Renal cortex interstitium (tissue), 15 donors: ENCODE measurements at places on chromosomes 6 and 20. TPM values are rescaled to one million over a fixed set of nuclear protein-coding genes. Genes with fewer than 3 reads are reported as not detected.

GRCh38 chr20:36744764-36745191, 1.1 kb downstream of the NDRG3 start:
- DNase-seq, result no peak

MRAP2 gene
- 5.2 TPM for polyA plus RNA-seq

PRR18 gene
- polyA plus RNA-seq, result 0.27 TPM

DNA sequence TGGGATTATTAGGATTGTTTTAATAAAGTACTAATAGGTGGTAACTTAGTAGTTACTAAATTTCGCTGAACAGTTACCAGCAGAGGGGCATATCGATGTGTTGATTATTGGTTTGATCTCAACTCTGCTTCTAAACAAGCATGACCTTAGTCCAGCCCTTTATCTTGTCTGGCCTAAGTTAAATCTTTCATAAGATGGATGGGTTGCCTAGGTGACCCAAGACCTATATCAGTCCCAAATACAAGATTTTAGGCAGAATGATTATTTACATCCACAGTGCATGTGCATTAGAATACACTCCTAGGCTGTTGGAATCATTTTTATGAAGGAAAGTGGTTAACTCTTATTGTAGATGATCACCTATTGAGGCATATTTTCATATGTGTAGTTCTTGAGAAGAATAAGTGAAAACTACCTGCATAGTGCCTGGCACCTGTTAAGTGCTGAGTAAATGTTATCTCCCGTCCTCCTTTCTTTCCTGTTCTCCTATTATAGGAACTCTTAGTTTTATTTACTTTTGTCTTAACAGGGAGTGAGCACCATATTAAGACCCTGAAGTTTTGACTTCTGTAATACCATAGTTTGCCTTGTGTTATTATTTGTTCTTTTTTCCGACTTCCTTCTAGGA, 1.1 kb downstream of the HSF2 start:
- no peak for DNase-seq

- DNase-seq, result no peak
These were observed 271.7 kb downstream of the RFPL4B start for GRCh38 chr6:112618849-112619248.

MATN4 gene
- polyA plus RNA-seq, result 0.41 TPM

DNA sequence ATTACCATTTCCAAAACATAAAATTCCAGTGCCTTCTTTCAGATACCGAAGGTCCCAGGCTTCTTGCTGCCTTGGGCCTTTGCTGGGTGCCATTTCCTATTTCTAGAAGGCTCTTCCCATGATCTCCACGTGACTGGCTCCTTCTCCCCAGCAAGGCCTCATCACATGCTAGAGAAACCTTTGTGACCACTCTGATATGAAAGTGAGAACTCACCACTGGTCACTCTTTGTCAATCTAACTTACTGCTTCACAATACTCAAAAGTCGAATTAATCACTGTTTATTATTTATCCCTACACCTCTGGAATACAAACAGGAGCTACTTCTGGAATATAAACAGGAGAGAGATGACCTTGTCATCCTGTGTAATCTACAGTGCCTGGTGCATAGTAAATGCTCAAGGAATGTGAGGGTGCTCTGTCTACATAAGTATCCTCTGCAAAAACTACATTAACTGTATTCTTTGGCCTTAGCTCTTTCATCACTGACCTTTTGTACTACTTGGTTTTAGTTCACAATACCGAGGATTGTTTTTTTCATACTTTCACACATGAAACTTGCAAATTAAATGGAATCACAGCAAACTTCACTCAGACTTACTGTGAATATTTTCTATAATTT, 1.6 kb downstream of the STX7 start:
- DNase-seq, result no peak

DNA sequence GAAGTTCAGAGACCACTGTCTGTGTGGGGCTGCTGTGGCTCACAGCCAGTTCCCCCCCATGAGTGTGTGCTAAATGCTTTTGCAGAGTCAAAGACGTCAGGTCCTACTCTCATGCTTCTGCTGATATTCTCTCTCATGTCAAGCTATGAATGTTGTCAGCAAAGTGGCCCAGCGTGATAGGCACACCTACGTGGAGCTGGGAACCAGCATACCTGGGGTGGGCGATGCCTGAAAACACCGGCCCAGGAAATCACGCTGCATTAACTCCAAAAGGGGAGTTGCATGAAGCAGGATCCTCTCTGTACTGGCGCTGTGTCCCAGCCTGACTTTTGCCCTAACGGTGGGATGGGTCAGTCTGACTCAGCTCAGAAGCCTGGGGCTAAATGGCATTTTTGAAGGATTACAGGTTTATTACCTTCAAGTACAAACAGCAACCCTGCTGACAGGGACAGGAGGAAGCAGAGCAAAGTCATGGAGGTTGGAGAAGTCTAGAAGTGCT, 9.0 kb upstream of the MRPS10 start:
- DNase-seq, result no peak

GTSF1L gene
- not detected for polyA plus RNA-seq

DNA sequence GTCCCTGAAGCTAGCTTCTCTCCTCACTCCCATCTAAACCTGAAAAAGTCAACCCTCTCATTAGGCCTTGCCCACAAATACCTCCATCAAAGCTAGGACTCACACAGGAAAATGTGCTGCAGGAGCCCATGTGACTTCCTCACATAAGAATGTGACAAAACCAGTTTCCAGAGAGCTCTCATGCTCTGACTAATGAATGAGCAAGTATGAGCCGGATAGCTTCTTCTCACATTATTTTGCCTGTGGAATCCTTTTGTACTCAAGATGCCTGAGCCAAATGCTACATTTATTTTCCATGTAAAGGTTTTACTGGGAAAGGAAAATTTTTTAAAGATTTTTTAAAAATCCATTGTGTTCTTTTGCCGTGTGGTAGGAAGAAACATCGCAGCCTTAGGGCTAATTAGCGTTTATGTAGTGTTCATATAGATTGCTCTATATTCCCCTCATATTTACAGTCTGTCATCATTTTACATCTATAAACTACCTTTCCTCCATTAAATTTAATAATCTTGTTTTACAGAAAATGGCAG, 68.6 kb upstream of the CCN6 start:
- no peak for DNase-seq

DNAH8 gene
- polyA plus RNA-seq, result 1.1 TPM

DNA sequence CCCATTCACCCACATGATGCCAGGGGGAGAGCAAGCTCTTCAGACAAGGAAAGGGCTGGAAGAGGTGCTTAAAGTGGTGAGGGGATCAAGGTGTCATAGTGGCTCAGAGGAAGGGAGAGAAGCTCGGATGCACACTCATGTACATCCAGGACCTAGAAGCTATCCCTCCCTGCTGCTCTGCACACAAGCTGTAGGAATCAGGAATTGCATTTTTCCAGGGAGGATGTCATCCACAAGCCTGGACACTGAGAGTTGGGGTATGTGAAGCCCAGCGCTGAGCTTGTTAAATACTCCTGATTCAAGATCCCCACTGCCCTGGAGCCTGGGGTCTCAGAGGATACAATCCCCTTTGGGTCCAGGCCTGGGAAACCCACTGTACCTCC, 85.8 kb upstream of the CCDC167 start:
- no peak for DNase-seq
